ENCODE measurements at places on chromosomes 12 and 14.
A peak's percentile ranks its signal among the peaks of the same experiment; 100 is the strongest.

DNA sequence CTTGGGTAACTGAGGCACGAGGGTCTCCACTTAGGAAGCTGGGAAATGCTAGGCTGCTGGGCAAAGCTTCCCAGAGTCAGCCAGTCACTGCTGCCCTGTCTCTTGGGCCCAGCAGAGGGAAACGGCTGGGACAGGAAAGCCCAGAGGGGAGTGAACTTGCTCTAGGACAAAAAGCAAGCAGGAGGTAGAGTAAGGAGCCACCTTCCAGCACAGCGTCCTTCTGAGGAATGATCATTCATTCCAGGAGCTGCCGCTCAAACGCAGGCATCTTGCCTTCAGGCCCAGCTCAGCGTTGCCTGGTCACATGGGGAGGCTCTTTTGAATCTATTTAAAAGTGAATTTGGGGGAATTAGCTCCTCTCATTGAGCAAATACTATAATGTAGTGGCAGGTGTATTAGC is 118.6 kb downstream of the CRACR2A start:
- DNase-seq, result no peak

GRCh38 chr12:30598889-30599288 is 96.8 kb downstream of the IPO8 start:
- DNase-seq, result no peak

DNA sequence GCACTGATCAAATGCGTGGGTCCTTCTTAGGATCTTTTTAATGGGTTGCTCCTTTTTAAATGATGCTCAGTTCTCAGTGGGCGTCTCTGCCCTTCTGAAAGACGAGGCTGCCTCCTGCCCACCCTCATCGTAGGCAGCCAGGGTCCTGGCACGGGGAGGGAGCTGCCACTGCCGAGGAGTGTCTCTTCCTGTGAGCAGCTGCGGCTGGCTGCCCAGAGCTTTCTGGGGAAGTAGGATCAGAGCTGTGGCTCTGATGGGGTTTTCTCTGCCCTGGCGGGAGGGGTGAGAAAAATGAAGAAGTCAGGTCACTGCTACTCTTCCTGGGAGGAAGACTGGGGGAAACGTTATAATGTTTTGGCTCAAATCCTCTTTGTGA is 31.1 kb upstream of the BEGAIN start:
- DNase-seq, result no peak

DNA sequence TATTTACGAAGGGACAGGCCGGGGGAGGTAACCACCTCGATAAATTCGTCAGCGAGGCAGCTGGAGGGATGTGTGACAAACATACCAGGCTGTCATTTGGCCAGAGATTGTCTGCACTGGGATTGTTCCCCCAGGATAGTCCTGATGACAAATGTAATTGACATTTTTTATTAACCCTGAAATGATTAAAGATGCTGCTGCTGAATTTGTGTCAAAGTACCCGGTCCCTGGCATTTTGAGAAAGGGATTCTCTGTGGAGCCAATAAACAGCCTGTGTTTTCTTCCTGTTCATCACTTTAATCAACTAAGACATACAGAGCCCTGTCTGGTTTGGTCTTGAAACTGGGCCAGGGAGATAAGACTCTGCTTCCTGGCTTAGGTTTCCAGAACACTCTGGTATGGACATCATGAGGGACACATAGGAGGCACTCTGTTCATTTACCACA is 117.6 kb downstream of the SLC25A47 start:
- DNase-seq, result no peak

GRCh38 chr12:18355429-18355828 is 94.1 kb downstream of the PIK3C2G start:
- DNase-seq, result no peak

- DNase-seq, result no peak
Measured at GRCh38 chr14:67265131-67265530, 23.9 kb downstream of the PALS1 start.

DNA sequence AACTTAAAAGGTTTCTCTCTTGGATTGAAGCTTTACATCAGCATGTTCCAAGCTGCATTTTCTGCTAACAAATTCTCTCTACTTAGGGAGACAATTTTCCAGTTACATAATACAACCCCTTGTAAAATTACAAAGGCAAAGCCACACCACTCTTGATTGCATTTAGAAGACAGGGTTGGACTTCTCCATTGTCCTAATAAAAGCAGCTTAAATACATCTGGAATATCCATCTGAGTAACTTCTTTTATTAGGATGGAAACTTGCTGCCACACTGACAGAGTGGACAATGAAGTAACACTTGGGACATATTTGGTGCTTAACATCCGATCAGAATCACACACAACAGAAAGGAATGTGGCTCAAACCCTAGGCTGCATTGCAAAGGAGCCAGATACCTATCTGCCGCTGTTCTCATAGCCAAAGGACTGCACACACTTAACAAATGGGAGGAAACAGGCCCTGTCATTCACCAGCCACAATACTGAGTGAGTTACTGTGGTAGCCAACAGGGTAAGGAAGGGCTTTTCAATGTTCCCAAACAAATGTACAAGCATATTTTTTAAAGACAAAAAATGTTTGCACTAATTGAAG is 157.2 kb downstream of the PAX9 start:
- no peak for DNase-seq

DNA sequence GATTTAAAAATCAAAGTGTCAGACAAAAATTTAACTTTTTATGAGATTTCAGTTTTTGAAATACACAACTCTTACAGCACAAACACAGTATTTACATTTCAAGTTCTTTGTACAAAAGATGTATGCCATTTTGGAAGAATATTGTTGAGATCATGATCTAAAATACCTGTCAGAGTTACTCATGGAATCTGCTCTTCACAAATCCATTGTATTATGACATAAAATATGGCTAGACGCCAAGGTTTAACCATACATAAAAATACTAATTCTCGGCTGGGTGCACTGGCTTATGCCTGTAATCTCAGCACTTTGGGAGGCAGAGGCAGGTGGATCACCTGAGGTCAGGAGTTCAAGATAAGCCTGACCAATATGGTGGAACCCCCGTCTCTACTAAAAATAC is 6.2 kb upstream of the SYCP3 start:
- DNase-seq, result no peak

GRCh38 chr14:90850487-90850886 is 34.3 kb upstream of the TTC7B start:
- DNase-seq, result no peak

DNA sequence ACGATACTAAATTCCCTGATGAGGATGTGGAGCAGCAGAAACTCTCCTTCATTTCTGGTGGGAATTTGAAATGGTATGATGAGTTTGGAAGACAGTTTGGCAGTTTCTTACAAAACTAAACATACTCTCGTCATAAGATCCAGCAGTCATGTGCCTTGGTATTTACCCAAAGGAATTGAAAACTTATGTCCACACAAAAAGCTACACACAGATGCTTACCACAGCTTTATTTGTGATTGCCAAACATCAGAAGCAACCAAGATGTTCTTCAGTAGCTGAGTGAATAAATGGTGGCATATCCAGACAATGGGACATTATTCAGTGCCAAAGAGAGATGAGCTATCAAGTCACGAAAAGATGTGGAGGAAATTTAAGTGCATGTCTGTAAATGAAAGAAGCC is 10.7 kb upstream of the APOLD1 start:
- no peak for DNase-seq

GRCh38 chr12:123250471-123251383 is 17.5 kb downstream of the MTRFR start:
- DNase-seq, result no peak

DNA sequence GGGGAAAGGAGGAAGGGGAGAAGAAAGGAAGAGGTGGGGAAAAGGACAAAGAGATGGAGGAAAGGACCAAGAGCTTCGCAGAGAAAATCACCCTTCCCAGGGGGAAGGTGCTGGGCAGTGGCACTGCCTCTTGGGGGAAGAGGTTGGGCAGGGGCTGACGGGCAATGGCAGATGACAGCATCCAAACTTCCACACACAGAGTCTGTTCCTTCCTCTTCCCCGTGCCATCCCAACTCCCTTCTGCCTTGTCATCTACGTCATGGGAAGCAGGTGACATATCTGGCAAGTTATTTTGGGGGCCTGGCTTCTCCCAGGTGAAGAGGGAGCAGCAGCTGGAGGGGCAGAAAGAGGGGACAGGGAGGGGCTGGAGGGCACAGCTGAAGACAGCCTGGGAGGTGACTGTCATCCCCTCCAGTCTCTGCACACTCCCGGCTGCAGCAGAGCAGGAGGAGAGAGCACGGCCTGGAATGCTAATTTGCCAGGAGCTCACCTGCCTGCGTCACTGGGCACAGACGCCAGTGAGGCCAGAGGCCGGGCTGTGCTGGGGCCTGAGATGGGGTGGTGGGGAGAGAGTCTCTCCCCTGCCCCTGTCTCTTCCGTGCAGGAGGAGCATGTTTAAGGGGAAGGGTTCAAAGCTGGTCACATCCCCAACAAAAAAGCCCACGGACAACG is 43.9 kb upstream of the IQSEC3 start:
- no peak for DNase-seq

DNA sequence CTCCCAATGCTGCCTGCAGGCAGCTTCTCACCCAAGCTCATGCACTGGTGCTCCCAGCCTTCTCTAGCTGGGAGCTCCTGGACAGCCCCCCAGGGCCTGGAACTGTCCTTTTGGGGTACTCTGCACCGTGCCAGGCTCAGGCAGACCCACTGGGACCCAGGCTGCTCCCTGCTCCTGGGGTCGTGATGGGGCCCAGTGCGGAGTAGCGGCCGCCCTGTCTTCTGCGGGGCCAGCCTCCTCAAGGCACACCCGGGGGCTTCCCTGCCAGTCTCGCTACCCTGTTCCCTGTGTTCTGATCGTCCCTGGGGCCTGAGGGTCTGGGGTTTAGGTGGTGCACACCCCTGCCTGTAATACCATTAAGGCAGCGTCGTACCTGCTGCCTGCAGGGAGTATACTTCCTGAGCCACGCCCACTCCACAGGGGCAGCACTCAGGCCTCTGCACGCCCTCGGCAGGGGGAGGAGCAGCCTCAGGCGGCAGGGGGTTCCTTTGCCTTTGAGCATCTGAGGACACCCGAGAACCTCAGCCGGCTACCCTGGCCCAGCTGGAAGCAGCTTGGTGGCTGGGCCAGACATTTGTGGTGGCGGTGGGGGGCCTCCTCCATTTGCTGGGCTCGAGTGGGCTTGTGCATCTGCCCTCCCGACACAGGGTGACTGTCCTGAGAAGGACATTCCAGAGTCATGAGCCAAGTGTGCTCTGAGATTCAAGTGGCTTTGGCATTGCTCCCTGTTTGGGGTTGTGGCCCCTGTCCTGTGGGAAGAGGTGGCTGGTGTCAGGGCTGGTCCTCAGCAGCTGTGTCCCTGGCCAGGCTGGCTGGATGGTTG is 9.2 kb upstream of the CRIP2 start:
- DNase-seq, result no peak

DNA sequence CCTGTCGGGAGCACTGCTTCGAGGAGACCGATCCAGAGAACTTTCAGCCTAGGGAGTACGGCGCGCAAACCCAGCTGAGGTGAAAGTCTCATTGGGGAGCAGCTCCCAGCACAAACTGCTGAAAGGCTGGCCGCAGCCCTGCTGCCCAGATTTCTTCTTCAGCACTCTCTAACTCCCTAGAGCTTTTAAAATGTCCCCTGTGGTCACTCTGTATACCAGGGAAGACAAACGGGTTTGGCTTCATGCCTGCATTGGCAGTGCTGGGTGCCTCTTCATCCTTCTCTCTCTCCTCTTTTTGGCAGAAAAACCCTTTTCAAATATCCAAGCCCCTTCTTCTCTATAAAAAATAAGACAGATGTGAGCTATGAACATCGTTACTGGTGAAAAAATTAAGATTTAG is 34.9 kb downstream of the BBS10 start:
- DNase-seq, result no peak

DNA sequence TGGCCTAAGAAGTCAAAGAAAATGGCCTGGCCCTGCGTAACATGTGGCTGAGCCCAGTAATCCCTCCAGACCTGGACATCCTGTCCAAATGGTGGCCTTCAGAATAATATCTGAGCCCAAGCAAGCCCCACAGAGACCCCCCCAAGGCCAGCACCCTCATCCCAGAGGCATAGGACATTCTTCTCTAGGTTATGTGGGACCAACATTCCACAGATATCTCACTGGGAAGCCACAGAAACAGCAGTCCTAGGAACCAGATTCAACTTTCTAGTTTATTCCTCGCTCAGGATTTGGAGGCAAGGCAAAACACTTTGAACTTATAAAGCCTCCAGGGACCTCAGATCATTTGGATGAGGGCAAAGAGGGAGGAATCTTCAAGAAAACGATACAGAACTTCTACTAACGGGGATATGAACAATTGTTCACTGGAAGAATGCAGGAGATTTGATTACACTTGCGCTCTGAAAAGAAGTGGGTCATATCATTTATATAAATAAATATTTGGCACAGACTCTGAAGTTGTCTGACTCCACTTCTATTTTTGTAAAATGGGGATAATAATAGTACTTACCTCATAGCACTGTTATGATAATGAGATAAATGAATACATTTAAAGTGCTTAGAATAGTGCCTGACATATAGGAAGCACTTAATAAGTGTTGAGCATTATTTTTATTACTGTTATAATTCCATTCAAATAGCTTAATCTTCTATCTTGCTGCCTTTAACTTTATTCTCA is 171.5 kb downstream of the NUAK1 start:
- DNase-seq, result no peak

- DNase-seq, result no peak
Measured at GRCh38 chr12:110932046-110932445, 11.7 kb upstream of the MYL2 start.

DNA sequence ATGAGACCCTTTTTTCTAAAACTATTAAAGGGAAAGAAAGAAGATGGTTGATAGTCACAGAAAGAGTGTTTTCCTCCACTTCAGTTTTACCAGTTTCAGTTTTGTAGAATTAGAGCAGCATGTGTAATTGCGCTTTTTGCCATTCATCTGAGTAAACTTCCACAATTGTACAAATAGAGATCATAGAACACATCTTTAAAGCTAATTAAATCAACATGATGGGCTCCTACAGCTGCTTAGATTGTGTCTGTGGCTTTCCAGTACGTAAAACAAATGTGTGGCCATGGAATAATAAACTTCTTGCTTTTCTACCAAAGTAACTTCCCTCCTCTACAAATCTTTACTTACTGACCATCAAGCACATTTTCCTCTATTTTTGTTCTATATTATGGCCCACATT is 84.2 kb upstream of the LRIG3 start:
- DNase-seq, result no peak

DNA sequence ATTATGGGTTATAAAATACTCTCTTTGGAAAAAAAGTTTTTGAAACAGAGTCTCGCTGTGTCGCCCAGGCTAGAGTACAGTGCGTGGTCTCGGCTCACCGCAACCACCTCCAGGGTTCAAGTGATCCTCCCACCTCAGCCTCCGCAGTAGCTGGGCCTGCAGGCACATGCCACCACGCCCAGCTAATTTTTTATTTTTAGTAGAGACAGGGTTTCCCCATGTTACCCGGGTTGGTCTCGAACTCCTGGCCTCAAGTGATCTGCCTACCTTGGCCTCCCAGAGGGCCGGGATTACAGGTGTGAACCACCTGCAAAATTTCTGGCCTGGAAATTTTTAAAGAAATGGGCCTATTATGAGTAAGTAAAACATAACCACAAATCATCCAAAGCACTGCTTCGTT is 3.8 kb downstream of the USP15 start:
- peak; percentile 24 for DNase-seq

- no peak for DNase-seq
Measured at GRCh38 chr14:79369359-79370332, 841.7 kb downstream of the DIO2 start.

Data from activated CD4-positive, alpha-beta T cell treated with anti-CD3 and anti-CD28 coated beads, Interleukin-2, amount 50 U/mL, for 16 hours (primary cell).